ENCODE measurements at places on chromosomes 5 and 9.

DNA sequence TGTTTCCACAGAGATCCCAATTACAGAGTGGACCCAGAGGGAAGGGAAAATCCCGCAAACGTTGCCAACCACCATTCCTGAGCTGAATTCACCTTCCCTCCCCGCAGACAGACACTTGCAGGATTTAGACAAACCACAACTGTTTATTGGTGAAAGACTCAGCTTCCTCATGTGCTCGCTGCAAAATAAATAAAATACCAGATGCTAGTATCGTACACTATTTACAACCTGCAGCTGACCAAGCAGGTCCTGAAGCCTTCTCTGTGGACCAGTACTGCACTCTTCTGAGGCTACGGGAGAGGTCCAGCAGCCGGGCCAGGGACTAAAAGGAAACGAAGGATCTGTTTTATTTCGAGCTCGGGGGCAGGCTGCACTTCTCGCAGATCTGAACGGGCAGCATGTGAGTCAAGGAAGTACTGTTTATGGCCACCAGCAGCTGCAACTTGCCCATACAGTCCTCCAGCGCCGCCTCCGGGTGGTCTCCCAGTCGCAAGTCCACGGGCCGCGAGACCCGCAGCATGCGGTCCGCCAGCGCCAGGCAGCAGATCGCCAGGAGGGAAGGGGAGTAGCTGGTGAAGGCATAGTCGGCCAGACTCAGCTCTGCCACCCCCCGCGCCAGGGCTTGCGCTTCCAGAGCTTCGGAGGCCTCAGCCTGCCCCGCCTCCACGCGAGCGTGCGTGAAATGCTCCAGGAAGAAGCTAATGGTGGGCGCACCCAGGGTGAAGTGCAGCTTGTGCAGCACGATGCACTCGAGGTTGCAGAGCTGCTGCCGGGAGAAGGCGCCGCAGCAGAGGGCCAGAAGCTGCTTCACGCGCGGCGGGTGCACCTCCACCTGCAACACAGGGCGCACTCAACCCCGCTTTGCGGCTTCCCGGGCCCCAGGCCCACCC lies 2.1 kb downstream of the CCNO start:
- no peak for DNase-seq

DNA sequence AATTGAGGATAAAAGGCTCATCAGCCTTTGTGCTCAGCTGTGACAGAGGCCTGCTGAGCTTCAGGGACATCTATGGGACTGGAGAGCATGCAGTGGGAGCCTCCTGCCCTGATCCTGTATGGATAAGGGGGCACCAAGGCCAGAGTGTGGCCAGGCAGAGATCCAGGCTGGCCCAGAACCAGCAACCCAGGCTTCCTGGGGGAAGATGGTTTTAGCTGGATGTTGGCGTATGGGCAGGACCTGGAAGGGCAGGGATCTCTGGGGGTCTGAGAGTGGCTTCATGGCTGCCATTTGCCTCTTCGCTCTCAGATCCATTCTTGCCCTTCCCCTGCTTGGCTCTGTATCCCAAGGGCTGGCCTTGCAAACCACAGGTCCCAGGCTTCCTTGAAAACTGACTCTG lies 169.9 kb downstream of the MACROH2A1 start:
- no peak for DNase-seq

DNA sequence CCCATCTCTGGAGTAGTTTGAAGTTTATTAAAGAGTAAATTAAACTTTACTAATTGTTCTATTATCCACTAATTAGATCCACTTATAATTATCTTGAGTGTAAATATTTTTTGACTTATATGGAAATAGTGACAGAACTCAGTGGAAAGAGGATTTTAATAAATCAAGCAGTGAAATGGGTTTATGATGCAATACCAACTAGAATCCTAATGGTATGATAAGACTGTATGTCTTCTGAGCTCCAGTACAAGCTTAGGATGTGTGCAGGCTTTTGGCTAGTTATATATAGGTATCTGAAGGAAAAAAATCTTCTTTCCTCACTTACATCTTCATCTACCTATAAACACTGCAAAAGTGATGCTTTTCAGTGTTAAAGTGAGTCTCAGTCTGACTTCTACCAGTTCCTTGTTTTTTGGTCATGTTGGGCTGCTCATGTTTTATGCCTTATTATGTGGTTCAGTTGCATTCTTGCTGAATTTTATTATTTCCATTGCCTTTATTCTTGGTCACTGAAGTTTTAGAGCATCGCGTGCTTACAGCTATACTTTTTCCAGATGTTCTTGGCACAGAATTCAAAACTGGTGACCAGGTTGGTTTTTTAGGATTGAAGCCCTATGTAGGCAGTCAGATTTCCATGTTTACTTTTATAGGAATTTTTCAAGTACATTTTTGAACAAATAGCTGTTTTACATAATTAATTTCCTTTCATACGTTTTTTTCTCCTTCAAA lies 30.5 kb downstream of the XRCC4 start:
- DNase-seq = no peak

GRCh38 chr9:125166762-125167161 lies 22.8 kb downstream of the PPP6C start:
- DNase-seq = no peak

DNA sequence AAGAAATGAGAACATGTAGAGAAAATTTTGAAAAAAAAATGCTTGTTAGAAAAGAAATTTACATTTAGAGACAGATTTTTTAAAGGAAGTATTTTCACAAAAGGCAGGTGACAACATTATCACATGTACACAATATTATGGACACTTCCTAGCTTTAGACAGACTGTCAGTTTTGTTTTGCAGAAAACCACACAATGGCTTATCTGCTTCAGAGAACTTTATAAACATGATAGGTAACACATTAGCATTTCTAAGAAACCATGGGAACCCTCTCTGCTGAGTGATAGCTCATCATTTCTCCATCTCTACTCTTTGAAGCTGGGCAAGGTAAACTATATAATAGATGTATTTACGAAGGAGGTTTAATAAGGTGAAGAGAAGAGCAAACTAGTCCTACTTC lies 25.6 kb downstream of the POU5F2 start:
- no peak for DNase-seq

DNA sequence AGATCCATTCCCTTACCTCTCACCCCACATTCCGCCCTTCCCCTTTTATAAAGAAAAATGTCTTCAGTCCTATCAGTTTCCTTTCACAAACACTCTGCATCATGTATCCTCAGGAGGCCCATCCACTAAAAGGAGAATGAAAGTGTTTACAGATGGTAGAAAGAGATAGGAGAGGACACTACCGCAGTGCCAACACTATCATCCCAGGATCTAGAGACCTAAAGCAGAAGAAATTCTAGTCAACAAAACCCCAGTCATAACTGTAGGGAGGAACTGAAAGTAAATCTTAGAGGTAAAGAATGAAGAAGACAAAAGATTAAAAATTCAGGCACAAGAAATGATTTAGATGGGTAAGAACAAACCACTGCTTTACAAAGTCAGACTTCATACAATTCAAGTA lies 114.1 kb downstream of the MLLT3 start:
- no peak for DNase-seq

GRCh38 chr5:77768978-77769377 lies 7.2 kb downstream of the TBCA start:
- no peak for DNase-seq

GRCh38 chr9:137385061-137385655 lies 37.8 kb downstream of the EXD3 start:
- no peak for DNase-seq

GRCh38 chr5:134570886-134571285 lies 45.4 kb downstream of the JADE2 start:
- no peak for DNase-seq

Data from activated CD8-positive, alpha-beta memory T cell treated with anti-CD3 and anti-CD28 coated beads for 1 hour (primary cell).